ENCODE measurements at places on chromosomes 3 and 15.

DNA sequence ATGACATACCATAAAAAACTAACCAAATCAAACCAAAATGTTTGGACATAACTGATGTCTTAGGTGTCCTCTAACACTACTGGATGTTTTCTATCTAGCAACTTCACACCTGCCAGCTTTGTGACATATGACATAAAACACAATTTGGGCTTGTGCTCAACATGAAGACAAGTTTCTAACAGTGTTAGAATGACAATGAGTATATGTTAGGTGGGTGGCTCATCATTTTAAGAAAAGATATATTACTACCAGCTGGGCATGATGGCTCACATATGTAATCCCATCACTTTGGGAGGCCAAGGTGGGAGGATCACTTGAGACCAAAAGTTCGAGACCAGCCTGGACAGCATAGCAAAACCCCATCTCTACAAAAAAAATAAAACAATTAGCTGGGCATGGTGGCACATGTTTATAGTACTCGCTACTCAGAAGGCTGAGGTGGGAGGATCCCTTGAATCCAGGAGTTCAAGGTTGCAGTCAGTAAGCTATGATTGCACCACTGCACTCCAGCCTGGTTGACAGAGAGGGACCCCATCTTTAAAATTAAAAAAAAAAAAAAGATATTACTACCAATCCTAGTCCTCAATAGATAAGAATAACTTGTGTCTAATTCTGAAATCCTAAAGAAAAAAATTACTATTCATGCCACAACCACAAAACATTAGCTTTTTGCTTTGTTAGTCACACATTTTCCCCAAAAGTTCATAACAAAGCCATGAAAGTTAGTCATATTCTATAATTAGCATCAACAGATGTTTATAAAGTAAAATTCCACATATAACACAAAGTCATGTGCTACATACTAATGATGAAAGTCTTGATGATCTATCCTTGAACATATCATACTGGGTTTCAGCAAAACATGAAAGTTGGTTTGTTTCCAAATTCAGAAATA, 59.9 kb downstream of the LRRFIP2 start:
- DNase-seq: peak; percentile 95

DNA sequence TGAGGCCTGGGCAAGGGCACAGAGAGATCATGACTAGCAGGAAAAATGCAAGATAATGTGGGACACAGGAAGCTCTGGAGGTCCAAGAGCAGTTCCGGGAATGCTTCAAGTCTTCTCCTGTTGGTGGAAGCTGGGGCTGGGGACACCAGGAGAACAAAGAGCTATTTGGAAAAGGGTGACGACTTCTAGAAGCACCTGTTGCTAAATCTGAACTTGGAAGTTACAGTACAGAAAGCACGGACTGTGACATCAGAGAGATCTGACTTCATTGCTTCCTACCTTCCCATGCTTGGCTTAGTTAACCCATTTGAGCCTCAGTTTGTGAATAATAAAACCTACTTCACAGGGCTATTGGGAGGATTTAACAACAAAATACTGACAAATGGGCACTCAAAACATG, 52.7 kb upstream of the NEO1 start:
- no peak for DNase-seq

- no peak for DNase-seq
Observed at GRCh38 chr3:71523628-71524027, 59.9 kb downstream of the FOXP1 start.

GRCh38 chr3:194713299-194714136, 27.8 kb downstream of the FAM43A start:
- no peak for DNase-seq

DNA sequence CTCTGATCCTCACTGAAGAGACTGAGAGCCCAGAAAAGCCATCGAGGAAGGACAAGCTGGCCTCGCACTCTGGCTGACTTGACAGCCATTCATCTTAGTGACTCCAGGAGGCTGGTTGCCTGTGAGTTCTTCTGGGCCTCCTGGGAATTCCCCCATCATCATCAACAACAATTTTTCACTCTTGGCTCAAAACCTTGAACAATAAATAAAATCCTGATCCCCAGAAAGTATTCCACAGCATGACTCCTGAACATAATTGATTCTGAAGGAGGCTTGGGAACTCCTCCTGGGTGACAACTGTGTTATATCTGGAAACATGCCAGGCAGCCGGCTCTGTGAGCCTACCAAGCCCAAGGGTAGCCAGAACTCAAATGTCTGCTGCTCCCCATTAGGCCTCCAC, 188.6 kb downstream of the SHQ1 start:
- no peak for DNase-seq

DNA sequence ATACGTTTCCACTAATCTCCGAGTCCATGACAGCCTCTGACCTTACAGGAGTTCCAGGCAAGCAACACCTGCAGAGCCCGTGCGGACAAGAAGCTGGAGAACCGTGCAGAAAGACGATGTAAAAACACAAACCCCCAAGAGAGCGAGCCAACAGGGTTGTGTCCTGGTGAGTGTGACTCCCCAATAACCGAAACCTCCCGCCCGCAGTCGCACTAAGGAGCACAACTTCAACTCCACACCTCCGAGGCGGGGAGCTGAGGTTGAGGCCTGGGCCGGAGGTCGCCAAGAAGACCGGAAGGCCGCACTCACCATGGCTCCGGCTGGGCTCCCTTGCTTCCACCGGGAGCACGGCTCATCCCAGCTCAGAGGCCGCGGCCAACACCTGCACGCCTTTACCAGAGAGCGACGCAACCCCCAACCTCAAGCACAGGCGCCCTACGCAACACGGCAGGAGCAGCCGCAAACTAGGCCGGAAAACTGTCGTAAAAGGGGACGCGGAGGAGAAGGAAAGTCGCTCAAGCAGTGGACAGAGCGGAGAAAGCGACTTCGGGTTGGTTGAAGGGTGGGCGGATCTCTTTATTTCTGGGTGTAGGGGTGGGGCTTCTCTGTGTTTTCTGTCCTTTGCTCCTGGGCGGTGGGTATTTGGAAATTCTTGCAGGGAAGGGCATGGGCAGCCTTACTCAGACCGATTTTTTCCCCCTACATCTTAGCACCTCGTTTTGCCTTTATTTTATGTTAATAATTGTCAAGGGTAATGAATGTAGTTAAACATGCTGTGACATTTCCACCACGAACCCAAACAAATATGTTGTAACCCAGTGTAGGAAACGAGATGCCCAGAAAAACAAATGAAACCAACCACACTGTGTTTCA, at the start of gene DNAJC19:
Gene DNAJC19 (minus strand): TSS at position 446 of the 873 bp plus-strand sequence. CDS start 134 bp downstream, at position 312.
- DNase-seq: peak; percentile 97

DNA sequence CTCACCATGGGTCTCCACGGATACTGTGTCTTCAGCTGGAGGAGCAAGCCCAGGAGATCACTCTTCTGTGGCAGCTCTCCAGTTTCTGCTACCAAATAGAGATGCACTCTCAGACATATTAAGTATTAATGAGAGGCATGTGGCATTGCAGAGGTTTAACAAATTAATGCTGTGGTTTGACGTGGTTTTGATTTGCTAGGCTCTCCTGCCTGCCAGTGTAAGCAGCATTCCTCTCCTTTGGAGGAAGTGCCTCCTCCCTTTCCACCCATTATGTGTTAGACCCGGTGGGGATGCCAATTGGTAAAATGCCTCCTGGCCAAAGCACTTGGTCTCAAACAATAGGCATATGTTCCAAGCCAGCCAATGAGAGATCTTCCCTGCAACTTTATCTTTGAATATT, 124.8 kb downstream of the MYLK start:
- no peak for DNase-seq

DNA sequence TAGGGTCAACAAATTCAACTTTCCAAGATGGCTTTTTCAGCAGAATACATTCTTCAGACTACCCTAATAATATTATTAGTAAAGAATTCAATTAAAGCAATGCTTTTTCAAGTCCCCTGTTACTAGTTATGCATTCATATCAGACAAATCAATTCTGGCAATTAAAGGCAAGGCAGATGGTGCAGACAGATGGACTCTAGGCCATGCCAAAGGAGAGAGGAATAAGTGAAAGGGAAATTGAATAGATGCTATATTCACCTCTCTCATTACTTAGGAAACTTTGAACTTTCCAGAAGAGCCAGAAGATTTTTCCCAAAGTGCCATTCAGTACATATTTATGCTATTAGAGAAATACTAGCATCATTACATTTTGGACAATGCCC, 487.7 kb upstream of the RASGRP1 start:
- no peak for DNase-seq

DNA sequence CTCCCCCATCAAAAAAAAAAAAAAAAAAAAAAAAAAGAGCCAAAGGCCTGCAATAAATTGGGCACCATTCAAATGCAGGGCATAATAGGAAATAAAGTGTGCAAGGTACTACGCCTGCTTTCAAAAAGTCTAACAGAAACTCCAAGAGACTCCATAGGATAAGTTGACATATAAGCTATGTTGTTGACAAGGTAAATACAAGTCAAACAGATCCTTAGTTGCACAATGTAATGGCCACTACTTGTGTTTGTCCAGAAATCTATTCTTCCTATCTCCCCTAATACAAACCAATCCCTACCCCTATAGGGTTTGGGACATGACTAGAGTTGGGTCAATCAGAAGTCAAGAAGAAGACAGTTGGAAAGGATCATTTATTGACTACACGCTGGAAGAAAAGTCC, 16.0 kb downstream of the MAP4 start:
- DNase-seq: no peak

DNA sequence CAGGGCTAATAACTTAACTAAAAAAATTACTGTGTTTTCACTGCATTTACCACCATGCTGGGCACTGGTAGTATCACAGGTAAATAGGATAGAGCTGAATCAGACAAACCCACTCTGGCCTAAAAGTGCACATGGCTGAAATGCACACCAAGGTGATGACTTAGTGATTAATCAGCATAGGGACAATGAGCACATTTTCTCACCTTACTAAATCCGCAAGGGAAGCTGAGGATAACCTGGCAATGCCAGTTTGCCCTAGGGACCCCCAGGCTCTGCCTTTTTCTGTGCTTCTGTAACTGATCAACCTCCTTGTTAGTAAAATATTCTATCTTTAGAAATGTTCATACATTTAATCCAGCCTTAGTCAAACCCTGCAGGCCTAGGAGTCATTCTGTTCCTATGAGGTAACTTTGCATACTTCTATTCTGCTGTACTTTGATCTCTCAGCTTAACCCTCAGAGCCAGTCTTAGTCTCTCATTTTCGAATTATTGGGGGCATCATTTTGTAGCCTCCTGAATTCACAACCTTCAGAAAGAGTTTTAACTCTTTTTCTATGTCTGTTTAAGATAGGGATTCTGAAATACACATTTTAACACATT, 562.9 kb upstream of the KCNMB2 start:
- DNase-seq: peak; percentile 59

GRCh38 chr3:53154881-53155285, 6.1 kb upstream of the PRKCD start:
- no peak for DNase-seq

GRCh38 chr3:19749448-19750017, 184.5 kb downstream of the EFHB start:
- no peak for DNase-seq

DNA sequence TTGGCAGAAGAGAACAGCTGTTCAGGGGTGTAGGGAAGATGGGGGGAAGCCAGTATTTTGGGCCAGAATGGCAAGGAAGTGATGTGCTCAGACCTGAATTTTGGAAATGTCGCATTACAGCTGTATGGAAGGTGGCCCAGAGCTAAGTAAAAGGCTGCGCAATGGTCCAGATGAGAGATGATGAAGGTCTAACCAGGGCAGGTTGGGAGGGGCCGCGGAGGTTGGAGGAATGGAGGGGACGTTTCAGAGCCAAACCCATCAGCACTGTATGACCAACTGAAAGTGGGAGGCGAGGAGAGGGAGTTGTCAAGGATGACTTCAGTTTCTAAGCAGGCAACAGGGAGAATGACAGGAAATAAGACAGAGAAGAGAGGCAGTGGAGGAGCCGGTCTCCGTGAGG, 60.8 kb downstream of the ADCY5 start:
- DNase-seq: no peak

- peak; percentile 27 for DNase-seq
Observed at GRCh38 chr3:178454726-178455125, 81.5 kb upstream of the KCNMB2 start.

DNA sequence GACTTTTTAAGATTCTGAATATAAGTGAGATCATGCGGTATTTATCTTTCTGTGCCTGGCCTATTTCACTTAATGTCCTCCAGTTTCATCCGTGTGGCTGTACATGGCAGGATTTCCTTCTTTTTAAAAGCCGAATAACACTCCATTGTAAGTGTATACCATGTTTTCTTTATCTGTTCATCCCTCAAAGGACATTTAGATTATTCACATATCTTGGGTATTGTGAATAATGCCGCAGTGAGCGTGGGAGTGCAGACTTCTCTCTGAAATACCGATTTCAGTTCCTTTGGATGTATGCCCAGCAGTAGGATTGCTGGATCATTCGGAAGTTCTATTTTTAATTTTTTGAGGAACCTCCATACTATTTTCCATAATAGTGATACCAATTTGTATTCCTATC, 136.1 kb downstream of the APBA2 start:
- DNase-seq: peak; percentile 41
